NCI-H82 (cell line): ENCODE measurements at places on chromosomes 6 and 20.

- no peak for DNase-seq
Observed at GRCh38 chr20:44409132-44409600, 53.7 kb downstream of the HNF4A start.

GRCh38 chr6:12137480-12137879 lies 125.4 kb downstream of the HIVEP1 start:
- no peak for DNase-seq

- no peak for DNase-seq
Observed at GRCh38 chr20:17500271-17500670, 30.9 kb downstream of the BFSP1 start.

DNA sequence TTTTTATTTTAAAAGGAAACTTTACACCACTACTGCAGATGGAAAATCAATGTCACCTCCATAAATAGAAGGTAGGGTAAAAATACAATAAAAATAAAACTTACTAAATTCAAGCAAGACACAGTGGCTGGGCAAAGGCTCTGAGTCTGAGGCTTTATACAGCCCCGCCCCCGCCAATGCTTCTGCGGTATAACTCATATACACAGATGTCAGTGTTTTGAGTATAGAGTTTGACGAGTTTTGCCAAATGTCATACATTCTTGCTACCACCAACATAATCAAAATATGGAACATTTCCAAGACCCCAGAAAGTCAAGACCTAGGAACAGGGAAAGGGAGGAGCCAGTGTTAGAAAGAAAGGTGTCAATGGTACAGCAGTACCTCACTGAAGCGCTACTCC lies 12.8 kb downstream of the NFATC2 start:
- DNase-seq, result no peak

- no peak for DNase-seq
Observed at GRCh38 chr20:51276296-51276695, 253.4 kb upstream of the KCNG1 start.

GRCh38 chr6:25868436-25869183 lies 5.4 kb downstream of the SLC17A3 start:
- no peak for DNase-seq

- peak; percentile 89 for DNase-seq
Observed at GRCh38 chr20:4108495-4109306, 93.3 kb upstream of the RNF24 start.

DNA sequence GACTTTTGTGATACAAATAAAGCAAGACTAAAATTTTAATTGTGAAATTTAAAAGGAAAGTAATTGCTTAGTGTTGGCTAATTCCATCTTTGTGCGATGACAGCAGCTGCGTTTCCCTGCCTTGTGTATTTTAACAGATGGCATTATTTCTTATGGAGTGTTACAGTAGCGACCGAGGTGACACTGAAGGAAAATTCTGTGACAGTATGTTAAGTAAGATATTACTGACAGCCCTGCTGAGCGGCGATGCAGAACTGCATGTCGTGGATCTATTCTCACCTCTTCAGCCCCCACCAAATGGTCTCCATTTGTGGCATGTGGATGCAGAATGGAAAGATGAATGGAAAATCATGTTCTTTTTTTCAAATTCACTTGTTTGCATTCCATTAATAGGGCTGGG lies 289.4 kb downstream of the RNF144B start:
- no peak for DNase-seq

DNA sequence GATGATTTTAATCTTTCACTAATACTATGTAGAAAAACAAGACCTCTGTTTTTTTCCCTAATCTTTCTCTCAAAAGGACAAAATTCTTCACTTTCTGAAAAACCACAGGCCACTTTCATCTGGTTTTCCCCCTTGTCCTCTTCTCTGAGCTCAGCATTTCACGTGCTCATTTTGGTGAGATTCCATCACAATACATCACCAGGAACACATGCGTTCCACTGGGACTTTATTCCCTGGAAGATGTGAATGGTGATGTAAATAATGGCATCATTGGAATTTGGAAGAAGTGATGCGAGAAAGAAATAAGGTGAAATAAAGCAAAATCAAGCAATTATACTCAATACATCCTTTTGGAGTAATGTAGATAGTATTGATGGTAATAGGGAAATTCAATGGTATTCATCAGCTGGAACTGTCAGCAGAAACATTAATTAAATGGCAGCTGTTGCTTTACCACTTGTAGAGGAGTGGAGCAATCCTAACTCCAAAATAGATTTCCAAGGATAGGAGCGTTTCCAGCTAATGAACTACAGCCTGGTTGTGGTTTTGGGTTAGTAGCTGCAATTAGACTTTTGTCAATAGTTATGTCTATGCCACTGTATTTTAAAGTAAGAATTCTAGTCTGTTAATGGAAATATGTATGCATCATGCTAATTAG lies 11.5 kb downstream of the FILIP1 start:
- no peak for DNase-seq

GRCh38 chr6:19632786-19633185 lies 204.4 kb upstream of the ID4 start:
- DNase-seq, result no peak

DNA sequence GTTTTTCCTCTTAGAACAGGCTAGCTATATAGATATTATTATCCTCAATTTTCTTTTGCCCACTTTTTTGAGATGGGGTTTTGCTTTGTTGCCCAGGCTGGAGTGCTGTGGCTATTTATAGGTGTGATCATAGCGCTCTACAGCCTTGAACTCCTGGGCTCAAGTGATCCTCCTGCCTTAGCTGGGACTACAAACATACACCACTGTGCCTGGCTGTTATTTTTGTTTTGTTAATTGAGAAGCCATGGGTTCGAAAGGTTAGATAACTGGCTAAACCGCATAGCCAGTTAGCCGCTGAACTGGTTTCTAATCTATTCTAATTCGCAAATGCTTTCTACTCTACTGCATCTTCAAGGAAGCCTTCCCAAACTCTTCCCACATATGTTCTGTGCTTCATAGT lies 425.8 kb downstream of the CDKAL1 start:
- DNase-seq, result no peak

DNA sequence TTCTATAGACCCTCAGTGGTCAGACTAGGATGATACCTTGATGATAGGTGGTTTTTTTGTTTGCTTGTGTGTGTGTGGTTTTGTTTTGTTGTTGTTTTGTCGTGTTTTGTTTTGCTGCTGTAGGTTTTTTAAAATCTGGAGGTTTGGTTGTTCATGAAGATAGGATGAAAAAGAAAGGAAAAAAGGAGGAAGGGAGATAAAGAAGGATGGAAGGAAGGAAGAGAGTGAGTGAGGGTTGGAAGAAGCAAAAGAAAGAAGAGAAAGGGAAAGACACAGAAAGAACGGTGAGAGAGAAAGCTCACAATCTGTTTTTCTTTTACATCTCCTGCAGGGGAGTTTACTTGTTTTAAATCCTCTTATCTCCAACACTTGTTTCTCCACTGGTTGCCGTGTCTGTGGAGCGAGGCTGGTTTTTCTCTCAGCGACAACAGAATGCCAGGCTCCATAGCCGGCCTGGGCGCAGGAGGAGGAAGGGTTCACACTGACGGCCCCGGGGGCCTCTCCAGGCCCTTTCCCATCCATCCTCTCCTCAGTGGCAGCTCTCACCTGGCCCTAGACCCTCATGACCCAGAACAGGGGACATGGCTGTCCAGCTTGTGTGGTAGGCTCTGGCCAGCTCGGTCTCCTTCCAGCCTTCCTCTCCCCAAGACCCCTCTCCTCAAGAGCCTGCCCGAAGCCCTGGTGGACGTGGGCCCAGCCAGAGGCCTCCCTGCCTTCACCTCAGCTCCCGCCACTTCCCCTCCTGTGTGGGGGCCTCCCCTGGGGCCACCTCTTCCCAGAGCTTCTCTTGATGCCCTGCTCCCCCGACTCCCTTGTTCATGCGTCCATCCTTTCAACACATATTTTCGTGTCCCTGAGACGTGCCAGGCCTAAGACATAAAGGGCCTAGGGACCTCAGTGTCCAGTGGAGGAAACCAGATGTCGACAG lies 168.4 kb downstream of the VEGFA start:
- peak; percentile 40 for DNase-seq

DNA sequence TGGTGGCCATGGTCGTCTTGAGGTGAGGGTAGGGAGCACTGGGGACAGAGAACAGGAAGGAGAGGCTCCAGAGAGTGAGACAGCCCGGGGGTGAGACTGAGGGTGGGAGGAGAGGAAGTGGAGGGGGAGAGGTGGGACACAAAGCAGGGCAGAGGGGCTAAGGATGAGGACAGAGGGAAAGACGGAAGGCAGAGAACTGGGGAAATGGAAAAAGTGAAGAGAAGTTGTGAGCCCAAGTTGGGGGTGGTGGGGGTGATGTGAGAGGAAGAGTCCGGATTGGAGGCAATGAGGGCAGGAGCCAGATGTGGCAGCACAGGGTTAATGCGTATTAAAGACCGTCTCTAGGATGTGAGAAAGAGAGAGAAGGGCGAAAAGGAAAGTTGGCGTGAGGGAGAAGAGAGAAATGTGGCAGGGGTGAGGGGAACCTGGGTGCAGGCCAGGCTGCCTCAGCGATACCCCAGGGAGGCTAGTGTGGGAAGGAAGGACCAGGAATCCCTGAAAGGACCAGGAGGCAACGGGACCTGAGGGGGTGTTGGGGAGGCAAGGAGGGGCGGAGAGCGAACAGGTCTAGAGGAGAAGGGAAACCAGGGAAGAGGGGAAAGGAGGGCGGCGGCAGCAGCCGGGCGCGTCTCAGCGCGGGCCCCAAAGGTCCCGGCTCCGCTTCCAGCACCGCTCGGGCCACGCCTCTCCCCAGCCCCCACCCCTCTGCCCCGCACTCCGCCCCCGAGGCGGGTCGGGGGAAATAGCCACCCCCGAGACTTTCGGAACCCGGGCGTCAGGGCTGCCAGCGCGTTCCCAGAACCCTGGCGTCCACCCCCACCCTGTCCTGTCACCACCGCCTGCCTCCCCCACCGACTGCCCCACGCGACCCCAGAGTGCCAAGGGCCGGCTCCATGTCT lies at the start of gene PPP1R18:
Gene PPP1R18, minus strand, starts transcription at position 637 of the 899 bp plus-strand sequence. Its CDS starts 627 bp downstream, at position 10.
- DNase-seq, result peak; percentile 76

GRCh38 chr20:3889489-3890397 lies 556 bp downstream of the PANK2 start:
- DNase-seq, result peak; percentile 70

DNA sequence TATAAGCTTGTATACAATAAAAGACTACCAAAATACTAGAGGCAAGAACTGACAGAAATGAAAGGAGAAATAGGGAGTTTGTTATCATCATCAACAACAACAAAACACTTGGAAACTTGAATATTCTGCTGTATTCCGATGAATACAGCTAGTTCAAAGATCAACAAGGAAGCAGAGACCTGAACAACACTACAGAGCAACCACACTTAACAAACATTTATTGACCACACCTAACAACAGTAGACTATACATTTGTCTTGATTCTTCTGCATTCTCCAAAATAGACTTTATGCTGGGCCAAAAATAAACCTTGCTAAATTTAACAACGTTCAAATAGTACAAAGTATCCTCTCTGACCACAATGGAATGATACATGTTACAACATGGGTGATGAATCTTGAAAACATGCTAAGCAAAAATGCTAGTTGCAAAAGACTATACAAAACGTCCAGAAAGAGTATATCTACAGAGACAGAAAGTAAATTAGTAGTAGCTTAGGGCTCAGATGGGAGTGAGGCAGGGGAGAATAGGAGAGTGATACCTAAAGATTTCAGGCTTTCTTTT lies 39.1 kb upstream of the PAK5 start:
- DNase-seq, result no peak

DNA sequence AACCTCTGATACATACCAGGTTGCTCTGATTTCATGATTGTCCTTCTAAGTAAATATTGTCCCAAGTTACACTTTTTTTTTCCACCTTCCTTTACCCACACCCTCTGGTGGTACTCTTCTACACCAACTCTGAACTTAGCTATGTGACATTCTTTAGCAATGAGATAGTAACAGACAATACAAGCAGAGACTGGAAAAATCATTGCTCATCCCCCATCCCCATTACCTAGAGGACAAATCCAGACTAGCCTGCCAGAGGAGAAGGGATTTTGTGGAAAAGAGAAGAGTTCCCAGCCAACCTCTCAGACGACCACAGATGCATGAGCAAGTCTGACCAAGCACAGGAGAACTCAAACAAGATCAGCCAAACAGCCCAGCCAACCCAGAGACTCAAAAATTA lies 32.8 kb upstream of the TFAP2B start:
- no peak for DNase-seq

DNA sequence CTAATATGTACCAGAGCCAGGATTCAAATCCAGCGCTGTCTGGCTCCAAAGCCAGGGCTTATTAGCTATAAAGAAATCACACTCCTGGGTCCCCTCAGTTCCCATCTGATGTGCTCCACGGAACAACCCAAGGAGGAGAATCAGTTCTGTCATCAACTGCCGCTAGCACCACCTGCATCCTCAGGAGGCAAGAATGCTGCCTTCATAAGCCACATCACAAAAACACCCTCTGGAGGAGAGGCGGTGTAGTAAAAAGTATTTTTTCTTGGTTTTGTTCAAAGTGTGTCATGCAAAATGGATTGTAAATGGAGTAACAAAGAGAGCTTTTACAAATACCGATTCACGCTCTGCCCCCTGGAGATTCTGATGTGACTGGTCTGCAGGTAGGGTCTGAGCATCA lies 57.1 kb downstream of the TNFRSF21 start:
- DNase-seq, result no peak

DNA sequence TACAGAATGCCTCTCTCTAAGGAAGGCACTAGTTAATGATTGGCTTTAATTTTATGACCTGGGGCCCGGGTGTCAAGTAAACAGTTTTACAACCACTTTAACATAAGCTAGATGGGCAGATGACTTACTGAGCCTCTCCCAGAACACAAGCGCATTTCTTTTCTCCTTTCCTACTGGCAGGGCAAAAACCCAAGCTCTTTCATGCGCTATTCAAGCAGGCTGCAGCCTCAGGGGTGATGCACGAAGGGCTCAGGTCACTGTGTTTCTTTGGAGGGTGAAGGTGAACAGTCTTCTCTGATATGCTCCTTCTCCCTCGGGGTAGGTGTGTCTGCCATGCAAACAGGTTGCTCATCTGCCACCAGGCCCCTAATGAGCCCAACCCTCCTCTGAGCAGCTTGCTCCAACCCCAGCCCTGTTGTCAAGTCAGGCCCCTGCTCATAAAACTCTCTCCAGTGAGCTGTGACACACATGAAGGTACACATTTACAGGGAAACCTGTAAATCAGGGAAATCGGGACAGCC lies 73.5 kb upstream of the CDH4 start:
- DNase-seq, result no peak

GRCh38 chr6:35919085-35919826 lies 1.6 kb downstream of the SRPK1 start:
- peak; percentile 46 for DNase-seq

DNA sequence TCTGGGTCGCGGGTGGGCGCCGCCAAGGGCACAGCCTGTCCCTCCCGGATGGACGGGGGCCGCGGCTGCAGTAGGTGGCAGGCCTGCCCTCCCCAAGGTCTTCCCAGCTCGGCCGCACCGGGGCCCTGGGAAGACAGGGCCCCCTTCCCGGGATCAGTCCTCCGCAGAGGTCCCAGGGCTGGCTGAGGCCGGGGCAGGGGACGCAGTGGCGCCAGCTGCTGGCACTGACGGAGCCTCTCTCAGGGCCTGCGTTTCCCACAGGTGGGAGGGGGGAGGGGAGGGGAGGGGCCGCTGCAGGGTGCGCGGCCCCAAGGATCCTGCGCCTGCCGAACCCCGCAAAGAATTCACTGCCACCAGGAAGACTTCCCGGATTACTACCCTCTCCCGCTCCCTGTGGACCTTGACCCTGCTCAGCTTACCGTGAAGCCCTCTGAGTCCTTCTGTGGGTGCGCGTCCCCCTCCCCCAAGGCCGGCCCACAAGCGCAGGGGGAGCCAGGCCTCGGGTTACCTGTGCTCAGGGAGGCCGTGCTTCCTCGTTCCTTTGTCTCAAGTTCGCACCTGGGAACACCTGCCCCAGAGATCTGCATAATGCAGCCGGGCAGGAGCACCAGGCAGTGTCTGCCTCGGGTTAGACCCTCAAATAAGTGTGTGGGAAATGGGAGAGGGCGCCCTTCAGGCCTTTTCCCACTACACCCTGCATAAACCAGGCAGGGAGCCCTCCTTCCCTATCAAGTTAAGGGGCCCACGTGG lies 5.1 kb downstream of the LZTS3 start:
- peak; percentile 23 for DNase-seq
